ENCODE measurements at places on chromosomes 5 and 9.

DNA sequence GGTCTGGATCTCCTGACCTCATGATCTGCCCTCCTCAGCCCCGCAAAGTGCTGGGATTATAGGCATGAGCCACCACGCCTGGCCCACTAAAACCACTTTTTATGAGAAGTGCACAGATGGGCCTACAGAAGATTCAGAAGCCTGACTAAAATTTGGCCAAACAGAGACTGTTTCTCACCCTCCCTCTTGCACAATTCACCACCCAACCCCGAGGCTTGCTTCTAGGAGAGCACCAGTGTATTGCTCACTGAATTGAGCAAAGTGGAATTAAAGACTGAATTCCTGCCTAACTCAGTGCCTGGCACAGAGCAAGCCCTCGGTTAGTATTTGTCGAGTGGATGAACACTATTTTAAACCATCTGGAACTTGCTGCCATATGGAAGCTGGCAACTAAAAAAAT, 3.4 kb upstream of the DCTN4 start:
- DNase-seq = no peak

- no peak for DNase-seq
Observed at GRCh38 chr9:127223810-127224177, 40.8 kb upstream of the GARNL3 start.

DNA sequence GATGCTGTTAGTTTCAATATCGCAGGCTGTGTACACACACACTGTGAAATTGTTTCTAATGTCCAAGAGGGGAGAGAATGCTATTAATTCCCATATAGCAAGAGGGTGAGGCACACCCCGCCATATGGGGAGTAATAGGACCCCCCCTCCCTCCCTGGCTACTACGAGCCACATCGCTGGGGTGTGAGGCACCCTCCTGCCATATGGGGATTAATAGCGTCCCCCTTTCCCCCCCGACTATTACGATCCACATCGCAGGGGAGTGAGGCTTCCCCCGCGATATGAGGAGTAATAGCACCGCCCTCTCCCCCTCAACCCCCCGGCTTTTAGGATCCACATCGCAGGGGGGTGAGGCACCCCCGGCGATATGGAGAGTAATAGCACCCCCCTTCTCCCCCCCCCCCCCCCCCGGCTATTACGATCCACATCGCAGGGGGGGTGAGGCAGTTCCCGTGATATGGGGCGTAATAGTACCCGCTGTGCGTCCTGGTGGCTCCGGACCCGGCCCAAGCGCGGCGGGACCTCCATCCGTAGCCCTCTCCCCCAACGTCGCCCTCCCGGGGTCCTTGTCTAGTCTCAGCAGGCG, 494 bp upstream of the STK32A start:
- DNase-seq = no peak

- DNase-seq = no peak
Observed at GRCh38 chr9:9817176-9817575, 795.6 kb downstream of the PTPRD start.

DNA sequence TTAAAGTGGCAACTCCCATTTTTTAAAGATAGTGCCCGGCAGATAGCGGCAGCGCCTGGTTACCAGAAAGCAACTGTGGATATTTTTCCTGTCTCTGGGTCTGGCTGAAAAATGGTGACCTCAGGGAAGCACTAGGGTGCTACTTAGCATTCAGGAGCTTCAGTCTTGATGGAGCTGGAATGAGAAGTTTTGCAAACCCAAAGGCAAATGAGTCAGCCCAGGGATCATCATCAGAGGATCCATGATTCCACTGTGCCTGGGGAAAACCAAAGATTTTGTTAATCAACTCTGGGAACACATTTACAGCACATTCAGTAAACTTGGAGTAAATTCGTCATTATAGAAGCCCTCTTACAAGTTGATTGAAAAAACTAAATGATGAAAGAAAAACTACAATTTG, 26.7 kb downstream of the F2R start:
- no peak for DNase-seq

DNA sequence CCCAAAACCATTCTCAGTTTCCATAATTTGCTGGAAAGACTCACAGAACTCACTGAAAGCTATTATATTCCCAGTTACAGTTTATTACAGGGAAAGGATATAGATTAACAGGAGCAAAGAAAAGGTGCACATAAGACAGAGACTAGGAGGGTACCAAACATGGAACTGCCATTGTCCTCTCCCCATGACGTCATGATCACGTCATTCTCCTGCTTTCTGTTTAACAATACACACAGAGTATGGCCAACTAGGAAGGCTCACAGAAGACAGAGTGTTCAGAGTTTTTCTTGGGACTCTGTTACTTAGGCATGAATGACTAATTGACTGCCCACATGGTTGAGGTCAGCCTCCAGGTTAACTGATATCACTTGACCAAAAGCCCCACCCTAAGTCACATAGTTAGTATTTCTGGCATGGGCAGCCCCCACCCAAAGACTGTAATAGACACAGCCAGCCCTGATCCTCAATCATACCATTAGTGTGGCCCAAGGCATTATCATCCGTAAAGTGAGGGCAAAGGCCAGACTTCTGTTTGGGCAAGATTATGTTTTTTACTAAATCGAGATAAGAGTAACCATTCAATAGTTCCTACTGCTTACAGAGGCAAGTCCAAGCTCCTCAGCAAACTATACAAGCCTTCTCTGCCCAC, 353.5 kb upstream of the POU5F2 start:
- no peak for DNase-seq

DNA sequence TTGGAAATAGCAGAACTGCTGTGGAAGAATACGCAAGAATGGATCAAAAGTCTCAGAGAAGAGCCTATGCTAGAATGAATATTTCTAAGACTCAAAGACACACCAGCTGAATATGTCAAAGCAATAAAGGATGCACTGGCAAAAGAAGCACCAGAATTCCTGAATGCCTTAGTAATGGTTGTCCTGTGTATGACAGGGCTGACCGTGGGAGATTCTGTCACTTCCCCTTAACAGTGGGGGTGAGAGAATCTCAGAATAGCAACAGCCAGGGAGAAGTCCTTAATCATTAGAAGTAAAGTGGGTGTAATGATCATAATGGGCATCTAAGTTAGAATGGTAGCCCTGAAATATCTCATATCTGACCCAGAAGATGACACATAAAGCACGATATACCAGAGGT, 14.6 kb upstream of the PRR16 start:
- no peak for DNase-seq

DNA sequence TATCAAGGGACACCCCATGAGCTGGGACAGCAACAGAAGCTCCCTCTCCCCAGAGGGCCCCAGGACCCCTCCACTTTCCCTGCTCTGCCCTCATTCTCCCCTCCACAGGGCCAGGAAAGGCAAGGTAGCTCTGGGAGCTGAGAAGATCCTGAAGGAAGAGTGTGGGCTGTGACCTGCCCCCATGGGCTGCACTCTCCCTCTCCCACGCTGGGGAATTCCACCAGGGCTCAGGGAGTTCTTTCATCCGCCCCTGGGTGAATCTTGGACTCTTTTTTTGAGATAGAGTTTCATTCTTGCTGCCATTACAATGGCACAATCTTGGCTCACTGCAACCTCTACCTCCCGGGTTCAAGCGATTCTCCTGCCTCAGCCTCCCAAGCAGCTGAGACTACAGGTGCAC, 73.8 kb downstream of the C9orf50 start:
- no peak for DNase-seq

DNA sequence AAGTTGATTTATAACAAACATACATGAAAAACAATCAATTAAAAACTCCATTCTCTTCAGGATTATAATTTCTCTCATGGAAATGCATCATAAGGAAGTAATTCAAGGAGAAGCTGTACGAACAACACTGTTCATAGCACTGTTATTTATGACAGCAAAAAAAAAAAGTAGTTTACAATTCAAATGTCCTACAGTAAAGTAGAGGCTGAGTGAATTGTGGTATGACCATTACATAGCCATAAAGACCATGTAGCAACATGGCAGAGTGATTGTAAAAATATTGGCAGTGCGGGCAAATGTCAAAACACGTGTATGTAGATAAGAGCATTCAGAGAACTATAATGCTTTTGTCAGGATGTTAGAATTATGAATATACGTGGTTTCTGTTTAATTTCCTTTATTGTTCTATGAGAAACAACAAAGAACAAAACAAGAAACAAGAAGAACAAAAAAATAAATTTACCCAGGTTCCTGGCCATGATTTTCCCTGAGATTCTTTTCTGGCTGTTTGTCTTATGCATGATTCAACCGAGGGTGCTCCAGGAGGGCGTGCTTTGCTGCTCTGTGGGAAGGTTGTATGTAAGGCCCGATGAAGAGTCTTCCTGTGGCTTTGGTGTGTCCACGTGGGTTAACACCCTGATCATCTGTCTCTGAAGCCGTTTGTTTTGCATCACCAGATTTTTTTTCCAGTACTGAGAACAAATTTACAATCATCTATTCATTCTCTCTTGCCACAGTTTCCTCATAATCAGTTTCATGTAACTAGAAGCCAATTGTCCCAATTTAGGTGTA, 28.8 kb downstream of the GCNT4 start:
- peak; percentile 48 for DNase-seq

GRCh38 chr9:114198249-114199040, 43.1 kb downstream of the COL27A1 start:
- DNase-seq = no peak

GRCh38 chr9:113427629-113428028, 17.1 kb downstream of the C9orf43 start:
- DNase-seq = no peak

- DNase-seq = no peak
Observed at GRCh38 chr9:8868632-8869031, 1069.1 kb upstream of the DMAC1 start.

DNA sequence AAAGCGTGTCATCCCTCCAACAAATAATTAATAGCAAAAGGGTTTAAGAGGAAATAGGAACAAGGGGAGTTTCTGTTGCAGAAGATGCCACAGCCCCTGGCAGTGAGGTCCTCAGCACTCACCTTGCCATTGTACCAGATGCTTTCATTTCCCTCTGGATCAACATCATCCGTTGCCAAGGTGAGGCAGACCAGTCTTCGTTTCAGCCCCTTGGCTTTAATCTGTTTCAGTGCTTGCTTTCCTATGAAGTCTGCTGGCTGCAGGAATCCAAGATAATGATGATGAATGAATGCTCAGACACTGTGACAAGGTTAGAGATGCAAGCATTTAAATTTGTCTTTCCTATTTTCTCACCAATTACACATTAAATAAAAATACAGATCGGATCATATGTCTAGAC, 20.0 kb upstream of the ARSB start:
- no peak for DNase-seq

DNA sequence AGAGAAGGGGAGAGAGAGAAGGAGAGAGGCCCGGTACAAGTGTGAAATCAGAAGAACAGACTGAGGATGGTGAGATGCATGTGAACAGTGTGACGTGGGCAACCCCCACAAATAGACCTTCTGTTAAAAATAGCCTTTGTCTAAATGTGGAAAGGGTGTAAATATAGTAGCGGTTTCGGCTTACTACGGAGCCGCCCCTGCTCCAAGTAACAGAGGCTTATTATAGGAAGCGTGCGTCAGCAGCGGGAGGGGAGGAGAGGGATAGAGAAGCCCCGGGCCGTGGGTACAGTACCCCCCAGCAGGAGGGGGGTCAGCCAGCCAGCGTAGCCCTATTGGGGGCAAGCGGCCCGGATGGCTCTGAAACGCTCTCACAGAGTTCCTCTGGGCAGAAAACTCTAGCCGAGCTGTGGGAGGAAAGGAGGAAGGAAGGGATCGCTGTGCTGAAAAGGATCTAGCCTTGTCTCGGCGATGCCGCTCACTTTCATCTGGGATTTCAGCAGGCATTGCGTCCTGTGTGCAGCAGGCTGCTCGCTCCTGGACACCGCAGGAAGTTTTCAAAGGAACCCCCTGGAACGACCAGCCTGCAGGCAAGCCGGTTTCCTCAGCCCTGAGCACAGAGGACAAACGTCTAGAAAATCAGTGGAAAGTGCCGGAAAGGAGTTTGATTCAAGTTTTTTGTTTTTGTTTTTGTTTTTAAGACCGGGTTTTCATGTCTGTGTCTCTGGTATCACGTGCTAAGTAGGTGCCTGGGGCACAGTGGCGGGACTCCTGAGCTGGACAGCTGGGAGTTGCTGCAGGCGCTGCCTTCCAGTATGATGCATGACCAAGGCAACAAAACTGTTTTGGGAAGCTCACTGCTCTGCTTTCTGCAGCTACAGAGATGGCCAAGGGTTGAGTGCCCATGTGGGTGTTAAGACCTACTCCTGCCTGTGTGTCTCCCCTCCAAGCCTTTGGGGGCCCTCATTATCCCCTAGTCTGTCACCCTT, 146.6 kb downstream of the SEC61B start:
- DNase-seq = no peak

DNA sequence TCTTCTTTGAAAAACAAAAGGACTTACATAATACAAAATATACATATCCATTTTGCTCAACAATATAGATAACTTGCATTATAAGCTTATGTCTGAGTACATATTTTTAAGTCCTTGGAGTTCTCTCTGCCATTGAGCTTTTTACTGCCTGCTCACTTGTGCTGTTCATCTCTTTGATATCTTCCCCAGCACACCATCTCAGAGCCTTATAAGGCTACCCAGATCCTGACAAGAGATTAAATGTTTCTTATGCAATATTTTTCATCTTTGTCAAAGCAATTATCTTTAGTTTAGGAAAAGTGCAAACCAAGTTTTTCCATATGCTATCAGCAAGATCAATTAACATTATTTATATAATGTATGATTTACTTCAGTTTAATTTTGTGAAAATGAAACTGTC, 60.7 kb upstream of the ITGA1 start:
- peak; percentile 21 for DNase-seq

- no peak for DNase-seq
Observed at GRCh38 chr9:127866535-127866934, 10.9 kb downstream of the AK1 start.

DNA sequence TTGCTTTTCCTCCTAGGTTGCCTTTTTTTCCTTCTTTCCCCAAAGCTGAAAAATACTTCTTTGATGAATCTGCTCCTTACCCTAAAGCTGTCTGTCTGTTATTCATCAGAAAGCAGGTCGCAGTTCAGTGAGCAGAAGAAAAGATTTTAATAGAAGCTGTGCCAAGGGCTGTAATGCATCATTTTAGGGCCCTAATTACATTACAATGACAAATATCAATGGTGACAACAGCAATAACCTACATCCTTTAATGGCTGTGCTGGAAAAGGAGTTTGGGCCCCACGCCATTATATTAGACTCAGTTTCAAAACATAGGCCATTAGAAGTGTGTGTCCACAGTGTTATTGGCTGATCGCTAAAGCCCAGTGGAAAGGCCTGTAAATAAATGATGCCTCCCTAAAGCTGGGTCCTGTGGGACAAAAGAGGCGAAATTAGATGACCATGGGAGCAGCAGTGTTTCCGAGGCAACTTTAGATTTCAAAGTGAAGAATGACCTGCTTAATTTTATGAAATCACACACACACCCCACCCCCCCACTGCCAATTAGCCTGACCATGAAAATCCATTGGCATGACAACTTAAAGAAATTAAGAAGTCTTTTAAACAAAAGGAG, 38.4 kb downstream of the TLE4 start:
- DNase-seq = no peak

GRCh38 chr9:103362986-103363385, 367.9 kb downstream of the CYLC2 start:
- DNase-seq = no peak

- no peak for DNase-seq
Observed at GRCh38 chr9:93257808-93258331, 73.9 kb downstream of the WNK2 start.

- peak; percentile 29 for DNase-seq
Observed at GRCh38 chr5:159178978-159179377, 30.4 kb downstream of the RNF145 start.

- no peak for DNase-seq
Observed at GRCh38 chr5:24491490-24491889, 153.3 kb downstream of the CDH10 start.

All from CD4-positive, alpha-beta T cell treated with Interleukin-21 for 1 hour (primary cell).